ENCODE measurements at places on chromosomes 2 and 18. TPM values are rescaled to one million over a fixed set of nuclear protein-coding genes. Genes with fewer than 3 reads are reported as not detected.

DNA sequence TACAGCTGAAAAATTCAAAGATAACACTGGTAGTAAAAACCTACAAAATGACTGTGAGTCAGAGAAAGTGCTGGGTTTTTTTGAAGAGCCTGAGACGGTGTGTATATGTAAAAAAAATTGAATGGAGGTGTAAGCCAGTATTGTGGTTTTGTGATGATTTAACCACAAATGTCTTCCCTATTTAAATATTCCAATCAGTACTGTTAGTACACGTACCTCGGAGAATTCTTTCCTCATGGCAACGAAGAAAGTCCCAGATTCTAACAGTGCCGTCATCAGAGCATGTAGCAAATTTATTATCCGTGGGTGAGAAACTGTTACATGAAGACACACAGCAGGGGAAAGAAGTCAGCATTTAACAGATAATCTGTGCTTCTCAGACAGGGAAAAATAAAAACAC lies 48.1 kb downstream of the WDR33 start:
- no peak for DNase-seq

DNA sequence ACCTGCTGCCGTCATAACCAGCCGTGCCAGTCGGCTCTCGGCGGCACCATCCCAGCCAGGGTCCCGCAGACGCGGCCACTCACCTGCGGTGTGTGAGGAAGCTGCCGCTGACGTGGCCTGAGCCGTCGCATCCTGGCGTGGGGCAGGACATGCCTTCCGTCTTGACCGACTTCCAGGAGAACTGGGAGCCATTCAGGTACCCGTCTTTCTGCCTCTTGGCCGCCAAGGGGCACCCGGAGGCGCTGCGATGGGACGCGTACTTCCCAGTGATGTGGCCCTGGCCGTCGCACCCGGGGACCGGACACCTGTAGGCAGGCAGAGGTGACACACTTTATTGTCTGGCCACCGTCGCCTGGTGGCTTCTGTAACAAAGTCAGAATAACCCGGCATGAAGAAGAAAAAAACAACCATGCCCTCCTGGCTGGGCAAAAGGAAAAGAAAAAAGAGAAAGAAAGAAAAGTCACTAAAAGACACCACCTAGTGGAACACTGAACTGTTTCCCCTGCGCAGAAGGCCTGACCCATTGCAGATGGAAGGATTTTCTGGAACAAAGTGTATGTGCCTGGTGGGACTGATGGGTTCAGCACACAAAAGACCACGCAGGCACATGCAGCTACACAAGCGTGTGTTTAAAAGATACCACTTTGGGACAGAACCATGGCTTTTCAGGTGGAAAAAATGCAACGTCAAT lies 94.9 kb upstream of the PXDN start:
- no peak for DNase-seq

DNA sequence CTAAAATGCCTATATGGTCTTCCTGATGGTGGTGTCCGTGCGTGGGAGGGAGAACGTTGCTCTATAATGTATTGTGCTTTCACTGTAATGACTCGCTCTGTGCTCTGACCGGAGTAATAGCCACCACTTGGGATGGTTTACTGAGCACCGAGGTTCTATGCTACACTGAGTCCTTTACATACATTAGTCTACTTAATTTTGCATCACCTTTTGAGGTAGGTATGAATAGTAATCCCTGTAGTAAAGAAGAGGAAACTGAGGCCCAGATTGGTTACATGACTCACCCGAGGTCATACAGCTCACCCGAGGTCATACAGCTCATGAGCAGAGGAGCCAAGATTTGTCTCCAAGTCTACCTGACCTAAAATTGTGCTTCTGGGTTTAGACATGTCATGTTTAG lies 79.5 kb downstream of the ARMC9 start:
- no peak for DNase-seq

GRCh38 chr2:57733956-57734355 lies 312.6 kb upstream of the VRK2 start:
- DNase-seq, result no peak

DNA sequence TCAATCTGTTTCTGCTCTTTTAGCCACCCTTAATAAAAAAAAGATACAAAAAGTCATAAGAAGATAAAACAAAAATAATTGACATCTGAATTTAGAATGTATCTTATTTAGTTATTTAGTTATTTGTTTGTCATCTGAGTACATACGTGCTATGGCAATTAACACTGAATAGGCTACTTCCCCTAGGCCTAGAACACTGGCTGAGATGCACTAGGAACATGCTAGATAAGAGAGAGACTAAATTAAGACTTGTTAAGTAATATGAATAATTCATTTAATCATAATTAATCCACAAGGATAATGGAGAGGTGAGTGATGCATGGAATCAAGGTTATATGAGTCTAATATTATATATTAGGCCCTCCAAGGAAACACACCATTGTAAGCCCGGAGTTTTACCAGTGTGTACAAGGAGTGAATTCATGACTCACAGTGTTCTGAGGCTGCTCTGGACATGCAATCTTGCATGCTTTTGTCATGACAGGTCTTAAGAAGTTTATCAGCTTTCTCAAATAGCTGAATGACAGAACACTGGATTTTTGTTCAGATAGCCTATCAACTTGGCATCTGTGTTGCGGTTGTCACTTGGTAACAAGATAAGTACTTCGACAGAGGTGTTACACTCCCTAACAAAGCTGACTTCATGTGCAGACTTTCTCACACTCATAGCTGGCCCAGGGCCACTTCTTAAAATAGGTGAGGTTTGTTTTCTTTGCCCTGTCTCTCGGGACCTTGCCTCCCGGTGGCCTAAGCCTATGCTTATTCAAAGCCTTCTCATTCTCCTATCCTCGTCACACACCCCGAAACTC lies 5.0 kb upstream of the SERPINB2 start:
- DNase-seq, result no peak

DNA sequence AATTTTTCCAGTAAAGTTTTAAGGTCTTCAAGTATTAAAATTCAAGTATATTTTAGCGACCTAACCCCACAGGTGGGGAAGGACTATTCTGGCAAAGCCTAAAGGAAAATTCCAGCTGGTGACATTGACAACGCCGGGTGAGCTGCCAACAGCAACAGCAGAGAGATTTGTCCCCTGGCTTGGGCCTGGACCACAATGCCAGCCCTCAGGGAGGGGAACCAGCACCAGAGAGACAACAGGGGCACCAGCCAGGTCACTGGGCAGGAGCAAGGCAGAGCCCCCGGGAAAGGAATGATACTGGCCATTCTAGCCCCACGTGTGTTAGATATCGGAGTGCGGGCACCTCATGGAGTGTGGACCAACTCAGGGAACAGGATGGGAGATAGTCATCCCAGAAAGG lies 95.7 kb downstream of the ARMC9 start:
- DNase-seq, result no peak

Gene GATA6
- total RNA-seq, result not detected

Gene CYS1
- not detected for total RNA-seq

Data from T-helper 17 cell (primary cell).